ENCODE measurements at places on chromosomes 7 and 10.

DNA sequence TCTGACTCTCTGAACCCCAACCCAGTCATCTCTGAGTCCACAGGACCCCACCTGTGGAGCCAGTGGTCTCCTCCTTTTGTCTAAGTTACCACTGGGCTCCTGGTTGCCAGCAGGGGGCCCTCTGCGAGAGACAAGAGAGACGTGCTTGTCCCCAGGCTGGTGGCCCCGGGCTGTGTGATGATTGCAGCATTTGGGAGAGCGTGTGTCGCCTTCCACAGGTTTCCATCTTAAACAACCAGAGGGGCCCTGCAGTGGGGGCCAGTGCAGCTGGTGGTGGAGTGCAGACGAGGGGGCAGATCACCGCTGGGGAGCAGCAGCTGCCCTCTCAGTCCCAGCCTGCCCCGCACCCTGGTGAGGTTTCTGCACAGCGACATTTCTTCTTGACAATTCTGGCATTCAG lies 122.4 kb upstream of the PPP2R2D start:
- no peak for DNase-seq

- no peak for DNase-seq
Measured at GRCh38 chr7:50068026-50068425, 25.0 kb downstream of the ZPBP start.

- DNase-seq = no peak
Measured at GRCh38 chr7:157474685-157475084, 137.9 kb downstream of the DNAJB6 start.

GRCh38 chr7:46979439-46979838 lies 602.5 kb downstream of the TNS3 start:
- no peak for DNase-seq

DNA sequence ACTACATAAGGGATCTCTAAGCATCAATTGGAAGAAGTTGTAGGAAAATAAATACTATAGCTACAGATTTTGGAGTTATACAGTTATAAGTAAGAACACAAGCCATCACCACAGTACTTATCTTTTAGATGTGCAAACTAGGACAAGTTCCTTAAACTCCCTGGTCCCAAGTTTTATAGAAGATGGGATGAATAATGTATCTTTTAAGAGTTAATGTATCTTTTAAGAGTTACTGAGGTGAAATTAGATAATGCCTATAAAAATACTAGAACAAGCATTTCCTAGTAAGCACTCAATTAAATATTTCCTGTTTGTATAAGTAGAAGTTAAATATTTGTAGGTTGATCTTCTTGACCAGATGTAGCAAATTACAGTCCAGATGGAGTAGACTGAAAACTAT lies 56.8 kb downstream of the SEMA3A start:
- no peak for DNase-seq

DNA sequence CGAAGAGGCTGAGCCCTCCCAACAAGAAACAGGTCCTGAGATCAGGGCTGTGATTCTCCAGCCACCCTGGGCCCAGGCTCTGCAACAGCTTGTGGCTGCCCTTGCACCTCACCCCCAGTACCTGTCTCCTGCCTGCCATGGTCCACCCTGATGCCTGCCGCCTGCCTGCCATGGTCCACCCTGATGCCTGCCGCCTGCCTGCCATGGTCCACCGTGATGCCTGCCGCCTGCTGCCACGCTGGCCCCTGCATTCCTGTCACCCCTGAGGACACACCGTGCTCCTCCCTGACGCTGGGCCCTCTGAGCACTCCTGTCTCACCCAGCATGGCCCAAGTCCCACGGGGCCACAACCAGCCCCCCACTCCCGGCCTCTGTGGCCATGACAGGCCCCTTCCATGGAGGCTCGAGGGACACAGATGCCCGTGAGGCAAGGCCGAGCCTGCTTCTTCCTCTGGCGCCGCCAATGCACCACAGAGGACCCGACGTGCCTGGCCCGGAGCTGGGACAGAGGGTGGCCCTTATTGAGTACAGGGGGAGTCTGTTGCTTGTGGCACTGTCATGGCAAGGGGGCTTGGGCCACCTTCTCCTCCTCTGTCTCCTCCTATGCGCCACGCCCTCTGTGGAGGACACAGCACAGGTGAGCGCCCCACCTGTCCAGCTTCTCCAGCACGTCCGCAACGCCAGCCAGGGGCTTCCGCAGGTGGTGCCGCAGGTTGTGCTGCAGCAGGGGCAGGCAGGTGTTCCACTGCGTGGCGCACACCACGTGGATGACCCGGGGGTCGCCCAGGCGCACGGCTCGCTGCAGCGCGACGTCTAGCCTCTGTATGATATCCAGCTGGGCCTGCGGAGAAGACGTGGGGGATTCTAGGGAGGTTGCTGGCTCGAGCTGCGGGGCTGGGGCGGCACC lies 18.1 kb downstream of the CFAP46 start:
- no peak for DNase-seq

- DNase-seq = no peak
Measured at GRCh38 chr10:17290226-17290625, 62.2 kb downstream of the VIM start.

DNA sequence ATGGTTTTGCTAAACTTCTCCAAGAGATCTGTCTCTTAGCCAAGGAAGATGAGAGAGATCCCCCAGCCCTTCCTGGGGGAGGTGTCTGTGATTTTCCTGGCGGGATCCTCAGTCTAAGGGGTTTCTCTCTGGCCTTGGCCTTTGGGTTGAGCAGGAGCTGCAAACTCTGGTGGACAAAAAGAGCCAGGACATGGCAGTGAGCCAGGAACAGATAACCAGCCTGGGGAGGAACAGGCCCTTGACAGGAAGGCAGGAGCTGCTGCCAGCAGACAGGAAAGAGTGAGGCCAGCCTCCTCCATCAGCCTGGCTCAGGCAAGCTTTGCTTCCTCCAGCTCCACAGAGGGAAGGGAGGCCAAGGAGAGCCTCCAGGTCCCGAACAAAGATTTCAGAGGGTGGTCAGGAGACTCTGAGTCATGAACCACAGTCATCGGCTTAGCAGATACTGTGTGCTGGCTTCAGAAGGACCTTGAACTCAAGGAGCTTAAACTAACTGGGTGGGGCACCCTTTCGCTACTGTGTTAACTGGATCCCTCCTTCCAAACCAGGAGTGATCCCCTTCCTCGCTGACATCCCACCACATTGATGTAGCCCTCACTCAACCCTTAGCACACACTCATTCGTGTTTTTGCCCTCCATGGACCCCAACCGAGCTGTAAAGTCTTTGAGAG lies 34.7 kb downstream of the DDIT4 start:
- no peak for DNase-seq

DNA sequence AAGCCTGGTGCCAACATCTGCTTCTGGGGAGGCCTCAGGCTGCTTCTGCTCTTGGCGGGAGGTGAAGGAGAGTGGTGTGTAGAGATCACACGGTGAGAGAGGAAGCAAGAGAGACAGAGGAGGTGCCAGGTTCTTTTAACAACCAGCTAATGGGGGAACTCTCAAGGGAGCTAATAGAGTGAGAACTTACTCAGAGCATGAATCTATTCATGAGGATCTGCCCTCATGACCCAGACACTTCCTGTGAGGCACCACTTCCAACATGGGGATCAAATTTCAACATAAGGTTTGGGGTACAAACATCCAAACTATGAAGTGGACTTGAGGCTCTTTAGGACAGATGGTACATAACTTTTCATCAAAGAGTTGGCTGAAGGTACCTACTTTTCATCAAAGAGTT lies 5.1 kb upstream of the ZNF32 start:
- no peak for DNase-seq

DNA sequence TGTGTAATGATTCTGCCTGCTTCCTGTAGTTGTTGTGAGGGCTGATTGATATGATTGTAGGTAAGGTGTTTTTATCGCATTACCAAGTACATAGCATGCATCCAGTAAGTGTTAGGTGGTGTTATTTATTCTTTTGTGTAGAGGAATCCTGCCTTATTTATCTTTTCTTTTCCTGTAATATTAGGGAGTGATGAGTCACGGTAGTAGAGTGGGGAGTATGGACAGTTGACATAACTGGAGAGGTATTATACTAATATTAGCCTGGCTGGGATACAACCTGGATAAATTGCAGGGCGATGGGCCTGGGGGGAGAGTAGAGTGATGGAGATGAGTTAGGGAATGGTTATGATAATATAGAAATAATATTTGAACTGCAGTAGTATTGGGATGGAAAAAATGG lies 9.8 kb downstream of the SDK1 start:
- no peak for DNase-seq

DNA sequence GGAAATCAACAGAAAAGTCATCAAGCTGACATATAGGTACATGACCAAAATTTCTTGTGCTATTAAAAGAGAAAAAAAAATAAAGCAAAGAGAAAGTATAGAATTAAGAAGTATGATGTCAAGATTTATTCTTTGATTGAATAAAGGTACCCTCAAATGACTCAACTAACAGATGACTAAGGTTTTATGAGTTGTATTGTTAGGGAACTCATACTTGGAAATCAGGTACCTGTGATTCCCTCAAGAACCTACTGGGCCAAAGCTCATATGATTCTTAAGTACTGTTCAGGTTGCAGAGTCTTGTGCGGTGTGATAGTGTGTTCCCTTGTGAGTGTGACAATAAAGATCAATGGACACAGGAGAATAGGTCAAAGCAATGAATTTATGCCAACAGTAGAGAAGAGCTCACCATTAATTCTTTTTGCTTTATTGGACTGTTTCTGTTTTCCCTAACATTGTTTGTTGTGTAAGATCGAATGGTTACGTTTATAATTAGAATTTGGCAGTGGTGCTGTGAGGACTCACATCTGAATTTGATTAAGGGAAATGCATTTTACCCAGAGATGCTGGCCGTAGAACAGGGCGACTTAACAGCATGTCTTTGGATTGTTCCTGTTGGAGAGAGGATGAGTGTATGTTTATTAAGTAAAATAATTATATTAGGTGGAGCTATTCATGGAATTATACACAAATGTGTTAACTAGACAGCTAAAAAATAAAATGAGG lies 293.2 kb upstream of the SEMA3D start:
- no peak for DNase-seq

DNA sequence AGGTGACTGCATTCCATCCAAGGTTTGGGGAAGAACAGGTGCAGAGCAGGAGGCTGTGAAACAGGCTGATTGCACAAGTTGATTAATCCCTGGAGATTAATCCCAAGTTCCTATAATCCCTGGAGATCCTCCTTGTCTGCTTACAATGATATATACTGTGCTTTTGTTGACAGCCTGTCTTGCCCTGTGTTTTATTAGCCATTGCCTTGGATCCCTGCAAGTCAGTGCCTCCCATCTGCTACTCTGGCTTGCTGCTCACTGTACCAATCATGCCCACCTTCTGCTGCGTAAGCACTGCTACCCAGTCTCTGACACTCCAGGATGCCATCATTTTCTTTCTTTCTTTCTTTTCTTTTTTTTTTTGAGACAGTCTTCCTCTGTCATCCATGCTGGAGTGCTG lies 65.4 kb downstream of the ANKRD61 start:
- DNase-seq = no peak

- no peak for DNase-seq
Measured at GRCh38 chr10:104981995-104982394, 340.9 kb downstream of the SORCS3 start.

DNA sequence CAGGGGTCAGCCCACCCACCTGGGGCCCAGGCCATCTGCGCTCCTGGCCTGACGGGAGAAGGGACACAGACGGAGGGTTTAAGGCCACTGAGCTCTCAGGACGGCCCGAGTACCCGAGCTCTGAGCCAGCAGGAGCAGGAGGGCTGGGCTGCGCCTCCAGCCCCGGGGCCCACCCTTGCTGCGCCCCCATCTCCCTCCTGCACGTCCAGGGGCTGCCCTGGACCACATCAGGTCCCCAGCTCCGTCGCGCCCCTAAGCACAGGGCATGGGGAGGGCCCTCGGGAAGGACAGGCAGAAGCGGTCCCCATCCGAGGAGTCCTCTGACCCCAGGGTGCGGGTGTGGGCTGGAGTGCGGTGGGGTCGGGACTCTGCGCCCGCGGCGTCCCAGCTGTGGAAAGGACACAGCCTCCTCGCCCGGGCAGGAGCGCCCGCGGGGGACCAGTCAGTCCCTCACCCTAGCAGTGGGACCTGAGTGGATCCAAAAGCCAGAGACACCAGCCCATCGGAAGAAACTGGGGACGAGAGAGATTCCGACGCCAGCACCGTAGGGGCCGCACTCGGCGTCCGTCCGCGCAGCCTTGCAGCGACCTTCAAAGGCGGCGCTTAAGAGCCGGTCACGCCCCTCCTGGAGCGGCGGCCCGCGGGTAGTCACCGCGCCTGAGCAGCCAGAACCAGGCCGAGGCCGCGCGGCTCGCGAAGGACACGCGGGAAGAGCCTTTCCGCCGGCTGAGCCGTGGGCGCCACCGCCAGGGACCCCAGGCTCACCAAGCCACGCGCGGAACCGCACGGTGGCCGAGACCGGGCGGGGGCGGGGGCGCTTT lies 15.9 kb downstream of the CAMK2B start:
- no peak for DNase-seq

DNA sequence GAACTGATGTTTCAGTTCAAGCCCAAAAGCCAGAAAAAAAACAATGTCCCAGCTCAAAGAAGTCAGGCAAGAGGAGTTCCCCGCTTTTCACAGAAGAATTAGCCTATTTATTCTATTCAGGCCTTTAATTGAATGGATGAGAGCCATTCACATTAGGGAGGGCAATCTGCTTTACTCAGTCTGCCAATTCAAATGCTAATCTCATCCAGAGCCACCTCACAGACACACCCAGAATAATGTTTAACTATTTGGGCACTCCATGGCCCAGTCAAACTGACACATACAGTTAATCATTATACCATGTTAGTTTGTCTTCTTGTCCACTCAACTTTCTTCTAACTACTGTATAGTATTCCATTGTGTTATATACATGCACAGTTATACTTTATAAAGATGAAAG lies 2.6 kb upstream of the NPSR1 start:
- no peak for DNase-seq

DNA sequence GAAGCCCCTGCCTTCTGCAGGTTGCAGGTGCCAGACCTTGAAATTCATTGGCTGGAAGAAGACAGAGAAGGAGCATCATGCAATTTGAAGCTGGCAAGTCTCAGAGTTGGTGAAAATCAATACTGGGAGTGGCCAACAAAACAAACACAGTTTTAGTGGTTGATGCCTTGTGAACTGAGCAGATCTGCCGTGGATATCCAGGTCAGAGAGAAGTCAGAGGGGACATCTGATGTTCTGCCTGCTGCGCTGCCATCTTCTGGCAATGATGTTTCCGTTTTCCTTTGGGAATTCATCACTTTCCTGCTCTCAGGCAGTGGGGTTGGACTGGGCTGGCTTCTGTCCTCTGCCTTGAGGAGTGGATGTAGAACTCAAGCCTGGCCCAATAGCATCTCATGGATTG lies 132.0 kb downstream of the RPS24 start:
- no peak for DNase-seq

Data from smooth muscle cell of the brain vasculature (primary cell).